Cerebellar cortex (tissue), 1 donor: ENCODE measurements at places on chromosomes 2 and 18.

DNA sequence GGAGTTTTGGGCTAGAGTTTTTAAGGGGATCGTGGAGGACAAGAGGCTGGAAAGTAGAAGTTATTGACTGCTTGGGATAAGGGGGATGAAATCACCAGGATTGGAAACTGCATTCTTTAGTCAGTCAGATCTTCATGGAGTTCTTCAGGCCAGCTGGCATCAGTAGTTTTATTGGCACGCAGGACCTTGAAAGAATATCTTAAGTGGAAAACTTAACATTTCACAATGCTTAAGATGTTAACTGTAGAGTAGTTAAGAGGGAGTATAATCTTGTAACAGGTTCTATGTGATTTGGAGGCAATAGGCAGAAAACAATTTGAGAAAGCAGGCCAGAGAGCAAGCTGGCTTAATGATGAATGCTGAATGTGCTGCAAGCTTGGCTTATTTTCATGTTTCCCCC is 300.4 kb upstream of the KCNH7 start:
- DNase-seq: no peak

- no peak for DNase-seq
These were observed 1239.4 kb downstream of the CNTNAP5 start for GRCh38 chr2:125264453-125264852.

DNA sequence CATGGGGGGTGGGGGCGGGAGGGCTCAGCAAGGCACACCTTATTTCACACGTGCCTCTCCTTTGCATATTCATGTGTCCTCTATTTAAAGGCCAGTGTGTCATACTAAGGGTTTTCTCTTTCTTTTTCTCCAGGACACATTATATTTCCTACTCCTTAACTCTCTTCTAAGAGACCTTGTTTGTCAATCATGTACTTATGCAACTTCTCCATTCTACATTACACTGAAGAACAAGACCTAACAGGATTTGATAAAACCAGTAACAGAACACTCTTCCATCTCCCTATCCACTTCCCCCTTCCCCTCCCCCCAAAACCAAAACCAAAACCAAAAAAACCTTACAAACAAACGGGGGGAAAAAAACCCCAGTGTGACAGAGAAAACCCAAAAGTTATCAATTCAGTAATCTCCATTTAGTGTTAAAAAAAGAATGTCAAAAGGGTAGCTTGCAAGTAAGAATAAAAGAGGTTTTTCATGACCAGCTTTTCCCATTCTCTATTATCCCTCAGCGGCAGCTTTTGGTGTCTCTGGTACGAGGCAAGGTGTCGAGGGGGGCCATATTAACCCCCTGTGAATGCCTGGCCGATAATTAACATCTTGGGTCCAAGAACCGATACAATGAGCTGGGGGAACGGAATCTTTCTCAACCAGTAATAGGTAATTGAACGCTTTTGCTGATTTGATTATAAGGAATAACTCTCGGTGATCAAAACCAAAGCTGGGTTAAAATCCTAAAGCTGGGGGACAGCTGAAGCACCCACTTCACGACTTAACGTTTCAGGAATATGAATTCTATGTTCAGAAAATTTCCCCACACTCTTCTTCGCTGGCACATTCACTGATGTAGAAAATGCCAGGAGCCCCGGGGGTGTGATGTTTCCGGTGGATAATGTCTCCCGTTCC is 191.0 kb upstream of the TCF4 start:
- peak; percentile 28 for DNase-seq

GRCh38 chr18:43079422-43079821 is 36.1 kb downstream of the RIT2 start:
- no peak for DNase-seq

GRCh38 chr2:172395503-172395902 is 31.9 kb upstream of the ITGA6 start:
- no peak for DNase-seq

- no peak for DNase-seq
These were observed 14.9 kb downstream of the ITGA6 start for GRCh38 chr2:172442072-172442895.

DNA sequence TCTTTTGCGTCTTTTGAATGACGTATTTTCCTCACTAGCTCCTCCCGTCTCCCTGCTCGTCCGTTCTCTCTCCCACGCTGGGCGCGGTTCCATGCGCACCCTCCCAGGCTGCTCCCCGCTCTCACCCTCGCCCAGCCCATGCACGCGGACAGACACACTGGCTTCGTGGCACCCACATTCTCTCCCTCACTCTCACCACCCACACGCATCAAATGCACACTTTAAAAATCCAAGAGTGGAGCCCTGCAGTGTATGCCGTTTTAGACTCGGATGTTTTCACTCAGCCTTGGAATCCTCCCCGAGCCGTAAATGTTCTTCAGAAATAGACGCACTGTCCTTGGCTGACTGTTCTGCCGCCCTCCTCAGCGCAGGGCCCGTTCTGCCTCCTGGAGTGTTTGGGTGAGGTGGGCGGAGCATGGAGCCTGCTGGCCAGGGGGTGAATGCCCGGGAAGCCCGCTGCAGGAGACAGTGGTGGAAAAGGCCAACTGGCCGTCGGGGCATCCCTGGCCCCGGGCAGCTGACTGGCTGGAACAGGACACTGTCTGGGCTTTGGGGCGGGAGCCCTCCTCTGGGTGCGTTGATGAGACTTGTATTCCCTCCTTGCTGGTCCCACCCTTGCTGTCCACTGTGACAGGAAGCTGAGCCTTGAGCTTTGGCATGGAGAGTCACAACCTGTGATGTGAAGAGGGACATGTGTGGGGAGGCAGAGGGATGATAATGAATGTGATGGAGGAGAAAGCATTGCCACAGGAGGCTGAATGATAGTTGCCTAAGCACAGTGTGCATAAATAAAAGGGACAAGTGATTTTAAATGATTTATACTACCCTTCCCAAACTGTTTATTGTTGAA is 35.4 kb upstream of the LYPD6B start:
- peak; percentile 62 for DNase-seq

DNA sequence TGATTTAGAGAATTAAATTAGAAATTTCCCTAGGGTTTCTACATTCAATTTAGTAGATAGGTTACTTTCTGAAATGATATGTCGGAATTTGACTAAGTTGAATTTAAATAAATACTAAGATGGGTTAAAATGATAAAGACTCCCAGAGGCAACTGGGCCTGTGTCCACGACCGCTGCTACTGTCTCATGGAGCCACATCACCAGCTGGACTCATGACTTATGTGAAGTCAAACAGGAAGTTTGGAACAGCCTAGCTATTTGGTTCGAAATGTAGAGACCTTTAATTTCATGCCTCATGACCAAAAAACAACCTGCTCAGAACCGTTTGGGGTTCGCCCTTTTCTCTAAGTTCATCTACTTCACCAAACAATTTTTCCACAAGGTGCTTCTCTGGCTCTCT is 22.2 kb downstream of the GRHL1 start:
- DNase-seq: no peak
